ENCODE measurements at places on chromosomes 11 and 22. TPM values are rescaled to one million over a fixed set of nuclear protein-coding genes. Genes with fewer than 3 reads are reported as not detected.

RCOR2 gene
- 6.3 TPM for polyA plus RNA-seq

MPEG1 gene
- polyA plus RNA-seq, result 40.7 TPM

SPINDOC gene
- 21.9 TPM for polyA plus RNA-seq

OR51I1 gene
- polyA plus RNA-seq, result not detected

FXYD6 gene
- 78.3 TPM for polyA plus RNA-seq

TRIM6 gene
- 2.6 TPM for polyA plus RNA-seq

MS4A10 gene
- 0.48 TPM for polyA plus RNA-seq

TRIM49 gene
- not detected for polyA plus RNA-seq

SYT13 gene
- polyA plus RNA-seq, result 25.5 TPM

EWSR1 gene
- 276 TPM for polyA plus RNA-seq

B3GAT3 gene
- polyA plus RNA-seq, result 40.0 TPM

HEPACAM gene
- polyA plus RNA-seq, result 0.04 TPM

EEF1G gene
- polyA plus RNA-seq, result 2,426 TPM

TSPO gene
- polyA plus RNA-seq, result 17.5 TPM

RBM7 gene
- polyA plus RNA-seq, result 46.7 TPM

POU2F3 gene
- 1.5 TPM for polyA plus RNA-seq

DMC1 gene
- 1.9 TPM for polyA plus RNA-seq

UBQLNL gene
- 0.70 TPM for polyA plus RNA-seq

TMEM135 gene
- polyA plus RNA-seq, result 19.9 TPM

SLC6A5 gene
- 0.01 TPM for polyA plus RNA-seq

Data from large intestine (tissue), 12 donors.